ENCODE measurements at places on chromosomes 4 and X. TPM values are rescaled to one million over a fixed set of nuclear protein-coding genes. Genes with fewer than 3 reads are reported as not detected.

The SSX5 gene
- polyA plus RNA-seq: not detected

The ABLIM2 gene
- 0.37 TPM for polyA plus RNA-seq

The TAF7L gene
- polyA plus RNA-seq: not detected

The SPATA18 gene
- polyA plus RNA-seq: 5.7 TPM
